ENCODE measurements at places on chromosomes 3 and 15. TPM values are rescaled to one million over a fixed set of nuclear protein-coding genes. Genes with fewer than 3 reads are reported as not detected.
A peak's percentile ranks its signal among the peaks of the same experiment; 100 is the strongest.

Gene ABHD14A
- total RNA-seq = 45.2 TPM

Gene POLQ
- 5.6 TPM for total RNA-seq

Gene NR1I2
- not detected for total RNA-seq

Gene KLHL40
- not detected for total RNA-seq

Gene SKOR1
- not detected for total RNA-seq

Gene GATA2
- total RNA-seq = 0.75 TPM

- no peak for DNase-seq
Measured at GRCh38 chr15:75669191-75669878, 21.6 kb downstream of the SNX33 start.

- no peak for DNase-seq
Measured at GRCh38 chr3:99286266-99286845, 352.0 kb upstream of the COL8A1 start.

DNA sequence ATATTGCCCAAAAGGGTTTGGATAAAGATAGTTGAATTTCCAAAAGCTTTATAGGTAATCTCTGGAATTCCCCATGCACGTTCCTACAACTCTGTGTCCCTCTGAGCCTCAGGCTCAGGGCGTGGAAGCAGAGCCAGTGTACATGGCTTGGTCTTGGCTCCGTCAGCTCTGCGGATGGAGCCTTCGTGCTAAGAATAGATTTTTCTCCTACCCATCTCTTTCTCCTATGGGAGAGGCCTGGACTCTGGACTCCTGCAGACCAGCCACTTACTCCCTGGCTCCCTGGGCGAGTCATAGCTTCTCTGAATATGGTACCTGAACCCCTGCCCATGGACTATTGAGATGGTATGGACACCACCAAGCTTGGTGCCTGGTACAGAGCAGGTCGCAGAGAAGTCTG is 99.9 kb downstream of the EEFSEC start:
- DNase-seq = no peak

DNA sequence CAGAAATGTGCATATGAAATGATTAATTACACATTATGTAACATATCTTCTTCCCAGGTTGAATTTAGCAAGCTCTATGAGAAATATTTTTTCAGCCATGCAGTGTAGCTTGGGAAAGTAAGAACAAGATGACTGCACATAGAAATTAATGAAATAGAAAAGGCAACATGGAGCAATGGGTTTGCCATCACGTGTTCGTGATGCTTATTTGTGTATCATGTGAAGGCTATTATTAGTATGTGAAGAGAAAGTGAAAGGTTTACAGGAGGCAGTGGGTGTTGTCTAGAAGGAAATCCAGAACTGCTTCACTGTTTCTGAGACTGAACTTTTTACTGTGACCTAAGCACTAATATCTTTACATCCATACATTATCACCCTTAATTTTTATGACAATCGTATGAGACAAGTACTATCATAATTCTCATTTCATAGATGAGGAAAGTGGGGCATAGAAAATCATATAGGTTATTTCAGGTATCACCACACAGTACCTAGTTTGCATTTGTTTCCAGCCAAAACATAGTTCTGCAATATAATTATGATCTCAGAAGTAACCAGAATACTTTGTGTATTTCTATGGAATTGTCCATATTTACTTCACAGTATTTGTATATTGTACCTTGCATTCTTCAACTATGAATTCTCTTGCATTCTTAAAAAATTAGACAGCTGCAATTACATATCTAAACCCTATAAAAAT is 14.9 kb downstream of the SERPINI1 start:
- DNase-seq = peak; percentile 72

GRCh38 chr3:120177151-120177550 is 82.9 kb upstream of the GSK3B start:
- peak; percentile 63 for DNase-seq

DNA sequence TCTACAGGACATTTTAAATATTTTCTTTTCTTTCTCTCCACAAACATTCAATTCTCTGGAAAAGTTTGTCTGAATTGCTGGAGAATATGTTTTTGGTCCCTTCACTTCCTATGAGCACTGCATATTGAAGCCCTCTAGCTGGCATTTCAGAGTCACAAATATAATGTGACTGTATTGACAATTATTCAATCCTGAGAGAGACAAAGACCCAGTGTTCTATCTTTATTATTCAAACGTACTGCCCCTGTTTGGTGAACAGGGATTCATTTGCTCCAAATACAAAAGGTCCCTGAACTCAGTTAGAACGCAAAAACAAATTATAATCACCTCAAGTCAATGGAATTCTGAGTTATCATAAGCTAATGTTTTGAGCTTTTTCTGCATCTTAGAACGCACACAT is 173.1 kb upstream of the CDIN1 start:
- no peak for DNase-seq

DNA sequence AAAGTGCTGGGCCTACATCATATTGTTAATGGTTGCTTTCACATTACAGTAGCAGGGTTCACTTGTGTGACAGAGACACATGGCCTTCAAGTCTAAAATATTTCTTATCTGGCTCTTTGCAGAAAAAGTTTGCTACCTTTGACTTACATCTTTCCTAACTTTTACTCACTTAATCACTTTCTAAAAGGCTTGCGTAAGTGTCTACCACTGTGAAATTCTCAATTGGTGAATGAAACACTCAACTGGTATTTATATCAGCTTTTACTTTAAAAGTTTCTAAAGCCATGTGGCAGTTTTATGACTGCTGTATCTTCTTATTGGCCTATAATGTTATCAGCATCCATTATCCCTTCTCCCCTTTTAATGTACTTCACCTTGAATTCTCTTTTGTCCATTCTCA is 554.5 kb downstream of the ZIC1 start:
- no peak for DNase-seq

All from SK-MEL-5 (cell line).